Smooth muscle cell of the pulmonary artery (primary cell): ENCODE measurements at places on chromosomes 4 and X. TPM values are rescaled to one million over a fixed set of nuclear protein-coding genes. Genes with fewer than 3 reads are reported as not detected.

Gene BRS3
- not detected in 2 replicates for total RNA-seq

Gene EDA
- total RNA-seq, result 0.30 and 1.8 TPM in 2 replicates

Gene SUPT20HL1
- total RNA-seq, result 0.07 TPM in 1 of 2 replicates, not detected in the other

Gene SPACA5
- total RNA-seq, result not detected in 2 replicates
